ENCODE measurements at places on chromosomes 12 and 14. TPM values are rescaled to one million over a fixed set of nuclear protein-coding genes. Genes with fewer than 3 reads are reported as not detected.

DNA sequence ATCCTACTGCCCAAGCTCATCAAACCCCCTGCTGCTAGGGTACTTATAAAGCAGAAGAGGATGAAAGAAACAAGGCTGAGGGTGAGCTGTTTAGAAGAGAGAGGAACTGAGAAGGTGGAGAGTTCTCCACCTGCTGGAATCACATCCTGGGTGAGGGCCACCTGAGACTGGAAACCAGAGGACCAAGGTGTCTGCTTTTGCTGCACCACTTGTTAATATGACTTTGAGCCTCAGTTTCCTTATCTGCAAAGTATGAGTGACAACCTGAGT is 203.2 kb upstream of the SSTR1 start:
- no peak for DNase-seq
- no peaks in the 10 kb centered on the region for H3K4me1 ChIP-seq
- H3K27ac ChIP-seq: no peak overlapping the region

GRCh38 chr12:81809829-81810595 is 50.9 kb upstream of the PPFIA2 start:
- H3K36me3 ChIP-seq: no peaks in the 10 kb centered on the region
- no peak overlapping the region for H3K27ac ChIP-seq
- no peaks in the 10 kb centered on the region for H3K27me3 ChIP-seq
- no peak overlapping the region for H3K4me3 ChIP-seq

- H3K36me3 ChIP-seq: no peaks in the 10 kb centered on the region
- no peak for DNase-seq
- no peak overlapping the region for H3K27ac ChIP-seq
- no peaks in the 10 kb centered on the region for H3K27me3 ChIP-seq
- peaks cover 2% of the 10 kb centered on the region for H3K4me1 ChIP-seq
These were observed 118.9 kb downstream of the CHST11 start for GRCh38 chr12:104575442-104576186.

GRCh38 chr14:90368946-90369721 is 27.7 kb upstream of the CALM1 start:
- H3K27ac ChIP-seq: no peak overlapping the region
- no peak overlapping the region for H3K4me3 ChIP-seq
- H3K4me1 ChIP-seq: no peaks in the 10 kb centered on the region
- H3K27me3 ChIP-seq: no peaks in the 10 kb centered on the region
- H3K36me3 ChIP-seq: no peaks in the 10 kb centered on the region
- peak; percentile 34 for DNase-seq

- H3K36me3 ChIP-seq: peaks cover 64% of the 10 kb centered on the region
- no peak for DNase-seq
- H3K4me1 ChIP-seq: peaks cover 2% of the 10 kb centered on the region
- no peaks in the 10 kb centered on the region for H3K27me3 ChIP-seq
- peak overlapping the region; percentile 46 for H3K27ac ChIP-seq
These were observed 86.6 kb downstream of the KITLG start for GRCh38 chr12:88493636-88494035.

- no peak for DNase-seq
- H3K4me1 ChIP-seq: no peaks in the 10 kb centered on the region
- H3K27ac ChIP-seq: no peak overlapping the region
- no peak overlapping the region for H3K4me3 ChIP-seq
These were observed 28.3 kb downstream of the DDHD1 start for GRCh38 chr14:53124786-53125185.

- no peak overlapping the region for H3K4me3 ChIP-seq
- no peaks in the 10 kb centered on the region for H3K4me1 ChIP-seq
- no peaks in the 10 kb centered on the region for H3K36me3 ChIP-seq
These were observed 14.1 kb upstream of the AMN1 start for GRCh38 chr12:31742891-31743290.

DNA sequence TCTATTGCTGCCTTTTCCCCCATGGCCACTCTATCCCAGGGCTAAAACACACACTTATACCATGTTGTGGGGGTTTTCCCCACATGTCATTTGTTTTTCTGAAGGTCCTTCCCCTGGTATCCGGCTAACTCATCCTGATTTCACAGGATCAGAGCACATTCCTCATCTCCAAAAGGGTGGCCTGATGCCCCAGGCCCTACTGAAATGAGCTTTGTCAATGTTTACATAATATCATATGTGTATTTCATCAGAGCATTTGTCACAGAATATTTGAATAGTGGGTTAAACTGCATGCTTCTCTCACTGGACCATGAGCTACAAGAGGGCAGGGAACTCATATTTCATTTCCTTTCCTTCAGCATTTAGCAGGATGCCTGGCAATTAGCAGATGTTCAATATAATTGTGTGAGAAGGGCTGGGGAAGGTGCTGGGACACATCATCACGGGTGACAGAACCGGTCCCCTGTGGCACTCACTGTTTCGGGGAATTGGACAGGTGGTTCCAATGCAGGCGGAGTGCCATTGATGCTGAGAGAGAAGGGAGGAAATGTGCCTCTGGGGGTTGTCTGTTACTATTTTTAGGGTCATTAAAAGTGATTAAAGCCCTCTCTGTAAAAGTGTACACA is 26.8 kb downstream of the EMP1 start:
- no peaks in the 10 kb centered on the region for H3K4me1 ChIP-seq
- no peak overlapping the region for H3K27ac ChIP-seq
- H3K36me3 ChIP-seq: no peaks in the 10 kb centered on the region

- peak overlapping the region; percentile 59 for H3K4me3 ChIP-seq
- peak; percentile 43 for DNase-seq
- peaks cover 20% of the 10 kb centered on the region for H3K27me3 ChIP-seq
- H3K27ac ChIP-seq: no peak overlapping the region
- no peaks in the 10 kb centered on the region for H3K36me3 ChIP-seq
These were observed 902 bp downstream of the EML5 start for GRCh38 chr14:88791629-88792472.

GRCh38 chr14:55438066-55438683 is 2.2 kb downstream of the TBPL2 start:
- H3K27me3 ChIP-seq: peaks cover 15% of the 10 kb centered on the region
- no peak overlapping the region for H3K4me3 ChIP-seq
- no peaks in the 10 kb centered on the region for H3K36me3 ChIP-seq
- no peaks in the 10 kb centered on the region for H3K4me1 ChIP-seq
- H3K27ac ChIP-seq: no peak overlapping the region

DNA sequence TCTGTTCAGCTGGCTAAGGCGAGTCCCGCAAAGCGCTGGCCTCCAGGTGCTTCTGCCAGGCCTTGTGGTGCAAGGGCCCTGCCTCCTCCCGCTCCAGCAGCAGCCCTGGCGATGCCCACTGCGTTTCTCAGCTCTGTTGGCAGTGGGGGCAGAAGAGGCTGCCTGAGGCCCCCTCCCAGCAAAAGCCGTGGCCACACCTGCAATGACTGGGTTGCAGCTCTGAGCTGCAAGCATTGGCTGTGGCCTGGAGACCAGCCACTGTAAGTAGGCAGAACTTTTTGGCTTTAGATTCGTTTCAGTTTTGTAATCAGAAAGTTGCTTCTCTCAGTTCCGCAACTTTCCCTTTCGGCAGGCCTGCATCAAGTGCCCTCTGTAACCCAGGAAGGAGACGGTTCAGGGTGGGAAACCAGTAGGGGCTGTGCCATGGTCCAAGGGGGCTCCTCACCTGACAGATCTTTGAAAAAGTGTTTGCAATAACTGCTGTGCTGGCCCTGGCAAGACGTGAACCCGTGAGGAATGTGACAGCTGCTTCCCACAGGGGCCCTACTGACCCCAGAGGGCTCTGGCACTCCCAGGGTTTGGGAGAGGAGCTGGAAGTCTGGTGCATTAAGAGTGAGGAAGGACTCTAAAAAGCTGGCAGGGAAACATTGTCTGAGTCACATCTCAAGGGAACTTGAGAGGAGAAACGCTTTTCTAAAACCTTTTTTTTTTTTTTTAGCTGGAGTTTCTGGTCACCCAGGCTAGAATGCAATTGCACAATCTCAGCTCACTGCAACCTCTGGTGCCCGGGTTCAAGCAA is 54.5 kb upstream of the MAX start:
- H3K27me3 ChIP-seq: no peaks in the 10 kb centered on the region
- H3K27ac ChIP-seq: no peak overlapping the region
- H3K36me3 ChIP-seq: no peaks in the 10 kb centered on the region
- no peak overlapping the region for H3K4me3 ChIP-seq
- no peaks in the 10 kb centered on the region for H3K4me1 ChIP-seq
- DNase-seq: no peak

GRCh38 chr12:25063873-25064628 is 115.2 kb upstream of the BCAT1 start:
- H3K27ac ChIP-seq: no peak overlapping the region
- no peaks in the 10 kb centered on the region for H3K4me1 ChIP-seq
- H3K36me3 ChIP-seq: no peaks in the 10 kb centered on the region
- DNase-seq: no peak

- H3K27me3 ChIP-seq: no peaks in the 10 kb centered on the region
- peaks cover 16% of the 10 kb centered on the region for H3K4me1 ChIP-seq
- H3K27ac ChIP-seq: peak overlapping the region; percentile 56
- peak overlapping the region; percentile 72 for H3K4me3 ChIP-seq
- DNase-seq: no peak
- H3K36me3 ChIP-seq: peaks cover 15% of the 10 kb centered on the region
These were observed 6.7 kb upstream of the C12orf50 start for GRCh38 chr12:88035907-88036289.

- H3K27me3 ChIP-seq: no peaks in the 10 kb centered on the region
- H3K4me1 ChIP-seq: no peaks in the 10 kb centered on the region
- no peaks in the 10 kb centered on the region for H3K36me3 ChIP-seq
- DNase-seq: no peak
- no peak overlapping the region for H3K27ac ChIP-seq
These were observed 150.2 kb upstream of the BMP4 start for GRCh38 chr14:54106661-54107377.

GRCh38 chr14:79706382-79706781 is 504.9 kb downstream of the DIO2 start:
- no peaks in the 10 kb centered on the region for H3K27me3 ChIP-seq
- no peak for DNase-seq
- no peaks in the 10 kb centered on the region for H3K36me3 ChIP-seq
- H3K4me3 ChIP-seq: no peak overlapping the region
- H3K27ac ChIP-seq: no peak overlapping the region
- no peaks in the 10 kb centered on the region for H3K4me1 ChIP-seq

- no peak for DNase-seq
- peaks cover 51% of the 10 kb centered on the region for H3K4me1 ChIP-seq
- no peak overlapping the region for H3K4me3 ChIP-seq
- H3K36me3 ChIP-seq: no peaks in the 10 kb centered on the region
These were observed 97.4 kb downstream of the SRGAP1 start for GRCh38 chr12:63941879-63942278.

DNA sequence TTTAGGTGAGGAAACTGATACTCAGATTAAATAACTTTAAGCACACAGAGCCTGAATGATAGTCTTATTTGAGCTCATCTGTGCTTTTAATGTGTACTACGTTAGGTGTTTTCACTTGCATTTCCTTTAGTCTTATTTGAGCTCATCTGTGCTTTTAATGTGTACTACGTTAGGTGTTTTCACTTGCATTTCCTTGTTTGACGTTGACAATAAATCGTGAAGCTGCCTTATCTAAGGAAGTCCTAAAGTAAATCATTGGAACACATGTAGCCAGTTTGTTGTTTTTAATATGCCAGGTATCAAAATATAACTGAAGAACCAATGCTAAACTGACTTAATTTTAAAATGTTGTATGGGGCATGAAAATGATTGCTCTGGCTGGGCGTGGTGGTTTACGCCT is 2.0 kb downstream of the RAP1B start:
- DNase-seq: no peak
- peak overlapping the region; percentile 94 for H3K27ac ChIP-seq
- H3K27me3 ChIP-seq: no peaks in the 10 kb centered on the region
- peaks cover 5% of the 10 kb centered on the region for H3K36me3 ChIP-seq

GRCh38 chr14:101350021-101350420 is 211.3 kb upstream of the DIO3 start:
- H3K27me3 ChIP-seq: no peaks in the 10 kb centered on the region
- no peak overlapping the region for H3K27ac ChIP-seq
- no peak overlapping the region for H3K4me3 ChIP-seq

DNA sequence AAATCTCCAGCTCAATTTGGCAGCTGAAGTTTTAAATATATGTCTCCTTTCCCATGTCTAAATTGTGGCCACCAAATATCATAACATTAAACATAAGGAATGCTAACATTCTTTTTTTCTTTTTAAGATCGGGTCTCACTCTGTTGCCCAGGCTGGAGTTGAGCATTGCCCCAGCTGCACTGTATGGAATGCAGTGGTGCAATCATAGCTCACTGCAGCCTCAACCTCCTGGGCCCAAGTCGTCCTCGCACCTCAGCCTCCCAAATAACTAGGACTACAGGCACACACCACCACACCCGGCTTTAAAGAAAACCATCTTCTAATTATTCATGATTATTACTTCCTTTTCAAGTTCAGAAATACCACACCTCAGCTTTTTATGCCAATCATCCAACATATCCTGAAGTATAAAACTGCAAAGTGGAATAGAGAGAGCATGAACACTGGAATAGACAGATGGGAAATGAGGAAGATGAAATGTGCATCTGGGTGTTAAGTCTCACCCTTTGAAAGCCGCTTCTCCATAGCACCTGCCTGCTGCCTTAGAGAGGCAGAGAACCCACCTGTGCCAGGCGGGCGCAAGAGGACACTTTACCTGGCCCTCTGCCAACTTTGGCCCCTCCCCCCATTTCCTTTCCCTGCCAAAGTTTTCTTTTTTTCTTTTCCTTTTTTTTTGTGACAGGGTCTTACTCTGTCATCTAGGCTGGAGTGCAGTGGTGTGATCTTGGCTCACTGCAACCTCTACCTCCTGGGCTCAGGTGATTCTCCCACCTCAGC is 2.8 kb upstream of the EML1 start:
- H3K4me1 ChIP-seq: peaks cover 12% of the 10 kb centered on the region
- no peak overlapping the region for H3K4me3 ChIP-seq
- no peaks in the 10 kb centered on the region for H3K36me3 ChIP-seq
- H3K27me3 ChIP-seq: no peaks in the 10 kb centered on the region

- no peaks in the 10 kb centered on the region for H3K36me3 ChIP-seq
- no peak overlapping the region for H3K27ac ChIP-seq
- H3K4me3 ChIP-seq: no peak overlapping the region
- no peak for DNase-seq
These were observed 132.5 kb upstream of the RFLNA start for GRCh38 chr12:124162151-124163110.

DNA sequence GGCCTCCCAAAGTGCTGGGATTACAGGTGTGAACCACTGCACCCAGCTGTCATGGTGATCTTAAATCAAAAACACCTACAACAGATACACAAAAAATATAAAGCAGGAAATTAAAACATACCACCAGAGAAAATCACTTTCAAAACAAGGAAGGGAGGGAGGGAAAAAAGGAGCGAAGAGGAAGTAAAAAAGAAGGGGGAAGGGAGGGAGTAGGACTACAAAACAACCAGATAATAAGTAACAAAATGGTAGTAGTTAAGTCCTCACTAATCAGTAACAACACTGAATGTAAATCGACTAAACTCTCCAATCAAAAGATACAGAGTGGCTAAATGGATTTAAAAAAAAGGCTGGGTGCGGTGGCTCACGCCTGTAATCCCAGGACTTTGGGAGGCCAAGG is 89.0 kb downstream of the SH2B3 start:
- H3K36me3 ChIP-seq: peaks cover 17% of the 10 kb centered on the region
- DNase-seq: no peak
- H3K4me1 ChIP-seq: no peaks in the 10 kb centered on the region

SLC7A8 gene
- polyA plus RNA-seq: 0.96 TPM

KLRD1 gene
- polyA plus RNA-seq: not detected

TAS2R42 gene
- not detected for polyA plus RNA-seq

GLT8D2 gene
- 69.5 TPM for polyA plus RNA-seq

RNASE7 gene
- not detected for polyA plus RNA-seq

NAV3 gene
- polyA plus RNA-seq: 15.9 TPM

RIMKLB gene
- 24.5 TPM for polyA plus RNA-seq

MFAP5 gene
- 19.1 TPM for polyA plus RNA-seq

PPP4R4 gene
- 2.5 TPM for polyA plus RNA-seq

LTBP2 gene
- 58.8 TPM for polyA plus RNA-seq

FAM181A gene
- not detected for polyA plus RNA-seq

Data from SK-N-SH (cell line).